ENCODE measurements at places on chromosomes 7 and 10. TPM values are rescaled to one million over a fixed set of nuclear protein-coding genes. Genes with fewer than 3 reads are reported as not detected.

DNA sequence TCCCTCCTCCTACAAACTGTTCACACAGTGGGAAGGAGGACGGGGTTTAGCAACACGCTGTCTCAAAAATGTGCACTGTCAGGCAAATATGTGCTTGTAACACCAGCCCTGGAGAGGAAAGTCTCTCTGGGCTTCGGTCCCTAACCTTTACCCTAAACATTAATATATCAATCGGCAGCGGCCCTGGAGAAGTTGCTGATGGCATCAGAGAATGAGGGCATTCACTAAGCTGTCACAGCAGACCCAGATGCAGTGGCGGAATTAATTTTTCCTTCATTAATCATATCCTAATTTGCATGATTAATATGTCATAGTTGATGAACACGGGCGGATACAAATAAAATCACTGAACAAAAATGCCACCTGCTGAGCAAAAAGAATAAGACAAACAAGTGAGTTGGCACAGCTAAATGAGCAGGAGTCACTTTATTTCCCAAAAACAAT, 45.2 kb upstream of the INSIG1 start:
- DNase-seq = peak; percentile 35

- peak; percentile 95 for DNase-seq
Observed at GRCh38 chr7:77538281-77539212, 1.5 kb downstream of the PTPN12 start.

DNA sequence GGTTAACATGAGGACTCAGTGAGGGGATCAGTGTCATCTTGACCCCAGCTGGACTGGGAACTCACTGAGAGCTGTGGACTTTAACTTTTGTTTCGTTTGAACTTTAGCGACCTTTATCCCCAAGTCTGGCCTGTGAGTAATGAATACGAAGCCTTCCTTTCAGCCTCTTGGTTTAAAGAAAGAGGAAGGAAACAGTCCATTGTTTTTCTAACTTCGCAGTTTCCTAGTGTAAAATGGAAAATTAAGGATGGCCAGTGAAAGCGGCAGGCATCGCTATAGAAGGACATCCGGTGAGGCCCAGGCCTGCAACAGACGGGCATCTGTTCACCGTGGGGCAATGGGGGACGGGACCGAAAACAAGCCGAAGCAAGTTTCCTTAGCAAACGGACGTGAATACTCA, 44.1 kb upstream of the ADO start:
- DNase-seq = no peak

- no peak for DNase-seq
Observed at GRCh38 chr7:123658023-123658422, 2.4 kb downstream of the LMOD2 start.

- DNase-seq = no peak
Observed at GRCh38 chr10:113644185-113645120, 19.4 kb downstream of the NRAP start.

DNA sequence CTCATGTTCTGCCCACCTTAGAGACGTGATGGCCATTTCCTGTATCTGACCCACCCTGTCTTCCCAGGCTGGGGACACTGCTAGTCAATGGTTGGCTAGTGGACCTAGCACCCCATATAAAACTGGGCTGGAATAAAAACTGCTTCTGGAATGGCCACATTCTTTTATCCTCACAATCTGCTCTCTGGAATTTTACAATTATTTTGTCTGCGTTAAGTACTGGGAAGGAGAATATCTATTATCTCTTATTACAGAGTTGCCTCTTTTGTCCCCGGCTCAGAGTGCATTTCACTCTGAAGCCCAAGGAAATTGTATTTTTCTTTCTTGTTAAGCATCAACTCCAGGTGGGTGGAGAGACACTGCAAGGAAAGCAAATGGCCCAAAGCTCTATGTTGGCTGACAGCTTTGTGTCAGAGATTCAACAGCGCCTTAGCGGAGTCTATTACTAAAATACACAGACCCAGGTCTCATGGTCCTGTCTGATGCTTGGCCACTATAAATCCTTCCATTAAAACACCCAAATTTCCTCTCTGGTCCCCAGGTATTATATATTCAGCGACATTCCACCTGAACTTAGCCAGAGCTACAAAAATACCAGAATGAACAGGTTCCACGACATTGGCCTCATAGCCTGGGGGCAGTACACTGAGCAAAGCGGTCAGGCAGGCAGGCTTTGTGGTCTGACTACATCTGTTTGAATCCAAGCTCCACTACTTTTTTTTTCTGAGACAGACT, 121.7 kb downstream of the PRPF18 start:
- DNase-seq = no peak

DNA sequence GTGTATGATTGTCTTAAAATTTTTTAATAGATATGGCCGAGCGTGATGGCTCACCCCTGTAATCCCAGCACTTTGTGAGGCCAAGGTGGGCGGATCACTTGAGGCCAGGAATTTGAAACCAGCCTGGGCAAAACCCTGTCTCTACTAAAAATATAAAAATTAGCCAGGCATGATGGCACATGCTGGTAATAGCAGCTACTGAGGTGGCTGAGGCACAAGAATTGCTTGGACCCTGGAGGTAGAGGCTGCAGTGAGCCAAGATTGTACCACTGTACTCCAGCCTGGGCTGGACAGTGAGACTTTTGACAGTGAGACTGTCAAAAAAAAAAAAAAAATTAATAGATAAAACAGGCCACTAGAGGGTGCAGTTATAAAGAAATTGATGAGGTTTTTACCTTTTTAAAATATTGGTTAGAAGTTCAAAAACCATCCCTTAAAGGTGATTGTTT, 20.5 kb downstream of the NOM1 start:
- DNase-seq = no peak

- no peak for DNase-seq
Observed at GRCh38 chr7:92847305-92847704, 10.9 kb upstream of the CDK6 start.

The SEC23IP gene
- total RNA-seq = 65.2 TPM

DNA sequence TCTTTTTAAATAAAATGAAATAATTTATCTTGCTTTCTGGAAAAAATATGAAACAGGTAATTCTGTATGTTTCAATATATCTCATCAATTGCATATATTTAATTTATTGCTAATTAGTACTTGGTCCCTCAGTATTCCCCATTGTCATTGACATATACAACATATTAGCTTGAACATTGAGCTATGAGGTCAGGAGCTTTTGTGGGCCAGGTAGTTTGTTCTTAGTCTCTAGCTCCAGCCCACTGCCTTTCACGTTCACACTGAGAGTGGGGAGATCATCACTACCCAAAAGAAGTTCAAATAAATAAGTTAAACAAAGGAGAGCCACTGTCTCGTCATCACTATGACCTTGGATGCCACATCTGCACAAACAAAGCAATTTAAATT, 54.7 kb upstream of the DKK1 start:
- DNase-seq = no peak

DNA sequence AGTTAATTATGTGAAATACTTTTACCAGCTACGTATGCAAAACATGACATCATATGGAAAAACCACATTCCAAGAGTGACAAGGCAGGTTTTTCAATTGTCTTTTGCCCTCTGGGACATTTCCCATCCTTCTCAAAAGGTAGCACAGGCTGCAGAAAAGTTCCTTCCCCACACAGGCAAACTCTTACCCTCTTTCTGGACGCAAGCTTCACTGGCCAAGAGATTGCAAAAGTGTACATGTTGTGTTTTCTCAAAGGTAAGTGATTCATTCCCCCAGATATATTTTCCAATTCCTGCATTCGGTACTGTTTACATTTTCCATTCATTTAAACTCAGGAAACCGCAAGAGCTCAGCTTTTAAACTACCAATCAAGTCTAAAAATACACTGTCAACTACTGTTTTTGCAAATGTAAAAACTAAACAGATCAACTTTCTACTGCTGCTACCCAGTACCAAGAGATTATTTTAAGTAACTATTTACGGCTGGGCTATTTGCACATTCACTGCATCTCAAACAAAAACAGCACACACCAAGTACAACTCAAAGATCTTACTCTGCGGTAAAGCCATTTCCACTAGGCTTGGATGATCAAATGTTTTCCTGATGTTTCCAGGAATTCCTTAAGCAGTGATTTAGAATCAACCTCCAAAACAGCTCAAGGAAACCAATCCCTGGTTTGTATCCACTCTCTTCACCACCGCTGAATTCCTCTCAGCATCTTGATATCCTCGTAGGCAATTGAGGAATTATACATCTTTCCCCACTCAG, 233.6 kb upstream of the CCDC6 start:
- peak; percentile 65 for DNase-seq

- DNase-seq = no peak
Observed at GRCh38 chr10:88439932-88440331, 143.2 kb downstream of the RNLS start.

The ASIC3 gene
- 1.9 TPM for total RNA-seq

DNA sequence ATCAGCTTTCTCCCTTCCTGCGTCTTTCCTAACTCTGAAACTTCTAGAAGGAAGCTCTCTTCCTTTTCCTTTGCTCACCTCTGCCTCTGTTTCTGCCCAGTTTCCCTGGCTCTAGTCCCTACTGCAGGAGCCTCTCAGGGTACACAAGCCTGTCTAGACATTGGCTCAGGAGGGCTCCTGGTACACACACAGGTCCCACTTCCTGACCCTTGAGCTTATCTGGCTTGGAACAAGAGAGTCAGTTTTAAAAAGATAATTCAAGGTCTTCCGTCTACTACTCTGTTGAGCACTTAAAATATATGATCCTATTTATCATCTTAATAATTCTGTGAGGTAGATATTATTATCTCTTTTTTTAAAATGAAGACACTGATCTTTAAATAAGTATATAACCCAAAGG, 140.7 kb downstream of the RTKN2 start:
- no peak for DNase-seq

DNA sequence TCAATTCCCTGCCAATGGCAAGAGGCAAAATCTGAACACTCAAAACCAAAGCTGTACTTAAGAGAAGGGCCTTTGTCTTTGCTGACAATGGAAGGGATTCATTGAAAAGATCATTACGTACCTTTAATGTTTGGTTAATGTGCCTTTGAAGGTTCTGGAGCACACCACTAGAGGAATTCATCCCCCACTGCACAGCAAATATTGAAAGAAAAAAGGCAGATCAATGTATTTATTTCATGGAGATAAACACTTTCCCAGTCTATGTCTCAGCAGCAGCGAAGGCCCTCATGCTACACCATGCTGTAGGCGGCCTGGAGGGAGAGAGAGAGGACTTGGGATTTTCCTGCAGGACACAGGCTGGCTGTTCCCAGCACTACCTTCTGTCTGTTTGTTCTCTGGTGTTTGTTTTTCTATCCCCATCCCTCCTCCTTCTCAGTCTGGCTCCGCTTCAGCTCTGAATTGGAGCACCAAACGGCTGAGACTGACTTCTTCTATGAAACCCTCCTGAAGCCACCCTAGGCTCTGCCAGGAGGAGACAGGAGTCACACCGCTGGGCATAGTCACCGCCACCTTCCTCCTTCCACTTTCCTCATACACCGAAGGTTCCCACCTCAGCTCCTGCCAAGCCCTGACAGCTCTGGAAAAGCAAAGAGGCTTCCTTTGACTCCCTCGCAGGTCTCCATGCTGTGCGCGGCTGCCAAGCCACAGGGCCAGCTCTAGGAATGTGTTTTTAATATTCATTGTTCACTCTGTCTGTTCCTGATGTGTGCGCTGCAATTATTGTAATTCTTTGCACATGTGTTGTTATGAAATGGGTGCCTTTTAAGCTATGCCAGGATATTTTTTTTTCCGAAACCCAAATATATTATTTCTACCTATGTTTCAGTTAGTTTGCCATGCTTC, 301.5 kb downstream of the FZD1 start:
- no peak for DNase-seq

DNA sequence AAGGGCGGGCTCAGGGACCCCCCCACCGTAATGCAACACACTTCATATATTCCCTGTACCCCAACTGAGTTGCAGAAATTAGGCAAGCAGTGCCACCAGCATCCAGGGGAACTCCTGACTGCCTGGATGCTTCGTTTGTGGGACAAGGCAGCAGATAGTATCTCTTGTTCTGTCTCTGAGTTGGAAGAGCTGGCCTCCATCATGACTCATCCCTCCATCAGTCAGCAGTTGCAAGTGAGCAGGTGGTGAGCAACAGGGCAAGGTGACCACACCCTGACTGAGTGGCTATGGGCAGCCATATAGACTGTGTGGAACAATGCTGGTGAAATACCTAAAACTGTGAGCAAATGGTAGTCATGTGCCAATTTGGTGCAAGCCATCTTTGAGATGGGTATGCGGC, 22.8 kb upstream of the ADAMTS14 start:
- DNase-seq = no peak

- DNase-seq = no peak
Observed at GRCh38 chr7:93039786-93040185, 78.0 kb downstream of the SAMD9 start.

DNA sequence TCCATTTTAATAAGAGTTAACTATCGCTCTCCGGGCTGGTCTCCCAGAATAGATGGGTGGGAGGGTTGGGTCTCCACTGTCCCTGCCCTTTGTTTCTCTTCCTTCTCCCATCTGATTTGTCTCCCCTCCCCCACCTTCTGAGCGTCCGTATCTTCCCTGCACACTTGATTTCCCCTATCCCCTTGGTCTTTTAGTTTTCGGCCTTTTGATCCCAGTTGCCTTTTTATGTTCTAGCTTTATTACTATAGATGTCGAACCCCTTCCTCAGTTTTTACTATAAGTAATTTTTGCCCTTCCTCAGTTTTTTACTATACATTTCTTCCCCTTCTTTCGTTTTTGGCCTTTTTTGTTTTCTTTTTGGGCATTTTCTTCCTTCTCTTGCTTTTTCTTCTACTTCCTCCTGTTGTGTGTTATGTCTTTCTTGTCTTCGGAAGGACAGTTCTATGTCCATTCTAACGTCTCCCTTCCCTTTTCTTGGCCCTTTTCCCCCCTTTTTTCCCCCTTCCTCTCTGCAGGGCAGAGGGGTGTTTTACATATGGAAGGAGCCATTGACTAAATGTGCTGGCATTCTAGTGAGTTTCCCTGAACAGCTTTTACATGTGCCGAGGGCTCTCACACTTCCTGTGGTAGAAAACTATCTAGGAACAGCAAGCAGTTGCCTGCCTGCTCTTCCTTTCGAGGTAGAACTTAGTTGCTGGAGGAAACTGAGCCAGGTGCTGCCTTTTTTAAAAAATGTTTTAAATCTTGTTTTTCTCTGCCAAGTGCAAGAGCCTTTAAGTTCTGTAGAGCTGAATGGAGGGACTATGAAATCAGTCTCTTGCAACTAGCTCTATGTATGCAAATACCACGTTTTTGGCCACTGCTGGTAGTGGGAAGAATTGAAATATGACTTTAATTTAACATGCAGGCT, 2.8 kb downstream of the TET1 start:
- peak; percentile 46 for DNase-seq

The TMEM178B gene
- 20.0 TPM for total RNA-seq

- DNase-seq = no peak
Observed at GRCh38 chr10:21490711-21491105, 34.8 kb downstream of the SKIDA1 start.

GRCh38 chr10:77282163-77282562, 355.4 kb downstream of the KCNMA1 start:
- no peak for DNase-seq

- no peak for DNase-seq
Observed at GRCh38 chr7:24851786-24852185, 94.5 kb upstream of the GSDME start.

DNA sequence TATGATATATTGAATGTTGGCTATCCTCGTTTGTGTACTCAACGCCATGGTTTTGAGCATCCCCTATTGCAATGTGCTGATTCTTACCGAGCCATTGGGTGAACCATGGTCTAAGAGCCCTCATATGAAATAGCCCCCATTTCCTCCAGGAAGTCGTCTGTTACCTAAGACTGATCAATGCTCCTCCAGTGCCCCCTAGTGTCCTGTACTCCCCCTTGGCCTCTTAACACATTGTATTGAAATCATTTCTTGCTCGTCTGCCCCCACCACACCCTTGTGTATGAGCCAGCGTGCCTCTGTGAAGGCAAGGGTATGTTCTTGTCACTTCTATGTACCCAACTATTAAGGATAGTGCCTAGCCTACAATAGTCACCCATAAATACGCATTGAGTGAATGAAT, 11.2 kb upstream of the SLC35B4 start:
- peak; percentile 49 for DNase-seq

The COBL gene
- total RNA-seq = 42.7 TPM

All from kidney (tissue), 22 donors.